ENCODE measurements at places on chromosomes 13 and 19.

DNA sequence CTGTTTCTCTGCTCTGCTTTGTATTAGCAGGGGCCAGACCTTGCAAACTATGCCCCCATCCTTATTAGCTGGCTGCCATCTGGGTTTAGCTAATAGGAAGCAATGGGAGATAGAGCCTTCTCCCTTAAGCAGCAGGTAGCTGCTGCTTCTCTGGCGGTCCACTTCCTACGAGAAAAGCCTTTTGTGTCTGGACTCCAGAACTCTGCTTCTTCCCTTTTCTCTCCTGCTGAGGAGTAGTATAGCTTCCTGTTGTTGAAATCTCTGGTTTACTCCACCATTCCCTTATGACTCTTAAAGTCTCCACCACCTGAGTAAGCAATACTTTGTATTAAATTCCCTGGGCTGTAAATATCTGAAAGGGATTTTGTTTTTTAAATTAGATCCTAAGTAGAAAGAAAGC lies 147.1 kb downstream of the DNAJC15 start:
- ATAC-seq: no peak

DNA sequence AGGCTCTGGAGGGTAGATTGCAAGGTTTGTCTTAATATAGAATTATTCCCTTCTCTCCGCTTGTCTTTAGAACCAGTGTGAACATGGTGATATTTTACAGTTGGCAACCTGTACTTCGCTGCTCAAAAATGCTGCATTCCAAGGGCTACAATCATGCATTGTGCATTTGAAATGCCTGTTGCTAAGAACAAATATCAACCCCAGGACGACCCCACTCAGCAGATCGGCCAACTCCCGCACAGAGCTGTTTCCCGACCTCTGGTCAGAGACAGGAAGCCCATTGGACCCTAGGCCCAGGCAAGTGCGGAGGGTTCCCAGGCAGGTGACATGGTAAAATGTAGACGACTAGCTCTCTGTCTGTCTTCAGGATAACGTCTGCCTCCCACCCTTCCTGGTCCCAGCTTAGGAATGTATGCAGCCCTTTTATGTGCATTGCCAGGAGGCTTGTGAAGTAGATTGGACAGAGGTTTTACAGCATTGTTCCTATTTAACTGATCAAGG lies 263.5 kb downstream of the FOXO1 start:
- ATAC-seq: no peak

DNA sequence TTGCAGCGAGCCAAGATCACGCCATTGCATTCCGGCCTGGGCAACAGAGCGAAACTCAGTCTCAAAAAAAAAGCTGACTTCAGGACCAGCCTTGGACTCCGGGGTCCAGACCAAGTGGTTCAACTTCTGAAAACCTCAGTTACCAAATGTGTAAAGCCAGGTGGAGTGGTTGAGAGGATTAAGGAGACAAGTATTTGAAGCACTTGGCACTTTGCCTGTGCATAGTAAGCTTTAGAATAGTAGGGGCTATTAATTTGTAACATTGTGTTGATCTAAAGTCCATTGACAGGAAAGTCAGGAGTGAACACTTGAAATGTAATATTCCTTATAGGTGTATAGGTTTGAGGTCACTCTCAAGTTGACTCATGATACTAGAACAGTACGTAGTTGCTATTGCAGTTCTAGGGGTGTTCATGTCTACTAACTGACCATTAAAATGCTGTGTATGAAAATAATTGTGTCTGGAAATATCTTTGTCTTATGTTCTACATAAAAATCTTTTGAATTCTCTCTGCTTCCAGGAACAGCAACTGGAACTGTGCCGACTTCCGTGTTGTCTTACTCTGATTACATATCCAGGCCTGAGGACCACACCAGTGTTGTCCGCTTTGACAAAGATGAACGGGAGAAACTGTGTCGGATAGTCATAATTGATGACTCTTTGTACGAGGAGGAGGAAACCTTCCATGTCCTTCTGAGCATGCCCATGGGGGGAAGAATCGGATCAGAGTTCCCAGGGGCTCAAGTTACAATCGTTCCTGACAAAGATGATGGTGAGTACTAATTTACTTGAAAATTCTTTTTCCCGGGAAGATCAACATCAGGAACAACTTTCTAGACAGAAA lies 97.4 kb downstream of the FREM2 start:
- no peak for ATAC-seq

GRCh38 chr13:40495621-40496001 lies 170.8 kb downstream of the FOXO1 start:
- no peak for ATAC-seq

GRCh38 chr19:21749090-21749489 lies 18.3 kb downstream of the ZNF100 start:
- peak; percentile 50 for ATAC-seq

GRCh38 chr13:110466266-110466915 lies 95.1 kb downstream of the RAB20 start:
- ATAC-seq: no peak

DNA sequence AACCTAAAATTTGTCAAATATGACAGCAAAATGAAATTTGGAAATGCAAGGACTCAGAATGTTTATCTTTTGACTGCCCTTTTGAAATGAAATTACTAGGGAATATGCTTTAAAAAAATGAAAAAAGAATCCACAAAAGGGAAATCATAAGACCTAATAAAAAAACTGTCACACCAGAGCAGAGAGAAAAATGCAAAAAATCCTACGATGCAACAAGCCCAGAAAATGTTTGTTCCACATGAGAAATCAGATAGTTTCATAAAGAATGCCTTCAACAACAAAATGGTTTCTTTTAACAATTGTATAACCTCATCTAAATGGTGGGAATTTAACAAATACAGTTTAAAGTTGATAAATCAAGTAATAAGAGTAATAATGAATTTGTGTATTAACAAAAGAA lies 8.0 kb downstream of the LPAR6 start:
- no peak for ATAC-seq

- ATAC-seq: no peak
Observed at GRCh38 chr13:72246396-72246795, 379.4 kb upstream of the DACH1 start.
